ENCODE measurements at places on chromosomes 5 and 9.

GRCh38 chr9:130292106-130292505, 26.5 kb downstream of the HMCN2 start:
- H3K4me1 ChIP-seq: peaks cover 2% of the 10 kb centered on the region
- DNase-seq: no peak
- no peak overlapping the region for H3K4me3 ChIP-seq
- H3K27ac ChIP-seq: no peak overlapping the region
- H3K27me3 ChIP-seq: no peaks in the 10 kb centered on the region

GRCh38 chr5:9596171-9596780, 33.9 kb downstream of the TAS2R1 start:
- H3K36me3 ChIP-seq: no peaks in the 10 kb centered on the region
- DNase-seq: no peak
- H3K27me3 ChIP-seq: no peaks in the 10 kb centered on the region
- no peak overlapping the region for H3K4me3 ChIP-seq
- no peaks in the 10 kb centered on the region for H3K4me1 ChIP-seq
- H3K27ac ChIP-seq: no peak overlapping the region

GRCh38 chr9:138112791-138113600, 235.4 kb downstream of the CACNA1B start:
- no peaks in the 10 kb centered on the region for H3K36me3 ChIP-seq
- H3K4me3 ChIP-seq: no peak overlapping the region
- no peak overlapping the region for H3K27ac ChIP-seq
- DNase-seq: no peak
- peaks cover 8% of the 10 kb centered on the region for H3K27me3 ChIP-seq
- no peaks in the 10 kb centered on the region for H3K4me1 ChIP-seq

DNA sequence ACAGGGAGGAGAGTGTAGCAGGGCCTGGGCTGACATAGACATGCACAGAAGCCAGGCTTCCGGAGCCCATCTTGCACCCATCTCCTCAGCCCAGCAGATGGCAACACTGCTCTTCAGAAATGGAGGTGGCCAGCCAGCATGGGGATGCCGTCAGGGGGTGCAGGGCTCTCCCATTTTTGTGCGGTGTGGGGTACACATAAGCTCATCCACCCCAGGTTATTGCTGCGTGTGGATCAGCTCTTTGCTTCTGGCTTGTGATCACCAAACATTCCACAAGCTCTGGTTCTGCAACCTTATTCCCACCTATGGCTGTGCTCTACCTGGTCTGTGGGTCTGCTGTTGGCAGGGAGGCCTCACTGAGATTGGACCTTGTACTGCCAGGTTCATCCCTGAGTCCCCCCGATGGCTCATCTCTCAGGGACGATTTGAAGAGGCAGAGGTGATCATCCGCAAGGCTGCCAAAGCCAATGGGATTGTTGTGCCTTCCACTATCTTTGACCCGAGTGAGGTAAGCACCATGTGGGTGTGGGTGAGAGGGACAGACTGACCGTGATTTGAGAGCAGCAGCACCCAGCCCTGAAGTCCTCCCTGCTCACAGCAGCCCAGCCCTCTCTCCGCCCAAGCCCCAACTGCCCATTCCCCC, 17.3 kb downstream of the SLC22A5 start:
- peaks cover 14% of the 10 kb centered on the region for H3K36me3 ChIP-seq
- DNase-seq: peak; percentile 83
- H3K27ac ChIP-seq: peak overlapping the region; percentile 82
- no peaks in the 10 kb centered on the region for H3K27me3 ChIP-seq

GRCh38 chr5:160352308-160352707, 18.1 kb downstream of the C1QTNF2 start:
- H3K27ac ChIP-seq: no peak overlapping the region
- H3K4me1 ChIP-seq: no peaks in the 10 kb centered on the region
- H3K36me3 ChIP-seq: peaks cover 11% of the 10 kb centered on the region
- DNase-seq: no peak
- no peaks in the 10 kb centered on the region for H3K27me3 ChIP-seq
- H3K4me3 ChIP-seq: no peak overlapping the region

DNA sequence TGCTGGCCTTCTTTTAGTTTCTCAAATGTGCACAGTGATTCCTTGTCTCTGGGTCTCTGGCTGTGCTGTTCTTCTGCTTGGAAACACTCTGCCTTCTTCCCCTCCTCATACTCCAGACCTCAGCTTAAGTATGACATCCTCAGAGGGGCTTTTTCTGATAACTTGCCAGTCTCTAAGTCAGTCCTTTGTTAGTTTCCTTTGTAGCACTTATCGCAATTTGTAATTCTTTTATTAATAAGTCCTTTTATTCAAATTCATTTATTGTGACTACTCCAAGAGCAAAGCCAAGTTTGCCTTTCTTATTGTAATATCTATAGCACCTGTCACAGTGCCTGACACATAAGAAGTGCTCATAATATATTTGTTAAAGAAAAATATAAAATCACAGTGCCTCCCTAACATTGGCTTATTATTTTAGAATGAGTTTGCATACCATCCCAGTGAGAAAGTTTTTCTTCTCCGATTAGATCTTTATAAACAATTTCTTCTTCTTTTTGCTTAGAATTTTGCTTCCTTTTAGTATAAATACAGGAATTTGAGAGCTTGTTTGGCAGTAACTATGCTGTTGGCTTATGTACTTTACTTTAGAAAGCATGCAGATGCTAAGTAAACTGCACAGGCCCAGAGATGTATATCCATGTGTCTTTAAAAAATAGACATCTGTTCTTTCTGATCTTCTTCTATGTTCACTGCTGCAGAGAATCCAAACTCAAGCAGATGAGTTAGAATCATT, 198.0 kb downstream of the GAS1 start:
- H3K4me1 ChIP-seq: no peaks in the 10 kb centered on the region
- H3K27ac ChIP-seq: no peak overlapping the region
- no peak for DNase-seq
- H3K27me3 ChIP-seq: no peaks in the 10 kb centered on the region
- no peak overlapping the region for H3K4me3 ChIP-seq
- no peaks in the 10 kb centered on the region for H3K36me3 ChIP-seq

DNA sequence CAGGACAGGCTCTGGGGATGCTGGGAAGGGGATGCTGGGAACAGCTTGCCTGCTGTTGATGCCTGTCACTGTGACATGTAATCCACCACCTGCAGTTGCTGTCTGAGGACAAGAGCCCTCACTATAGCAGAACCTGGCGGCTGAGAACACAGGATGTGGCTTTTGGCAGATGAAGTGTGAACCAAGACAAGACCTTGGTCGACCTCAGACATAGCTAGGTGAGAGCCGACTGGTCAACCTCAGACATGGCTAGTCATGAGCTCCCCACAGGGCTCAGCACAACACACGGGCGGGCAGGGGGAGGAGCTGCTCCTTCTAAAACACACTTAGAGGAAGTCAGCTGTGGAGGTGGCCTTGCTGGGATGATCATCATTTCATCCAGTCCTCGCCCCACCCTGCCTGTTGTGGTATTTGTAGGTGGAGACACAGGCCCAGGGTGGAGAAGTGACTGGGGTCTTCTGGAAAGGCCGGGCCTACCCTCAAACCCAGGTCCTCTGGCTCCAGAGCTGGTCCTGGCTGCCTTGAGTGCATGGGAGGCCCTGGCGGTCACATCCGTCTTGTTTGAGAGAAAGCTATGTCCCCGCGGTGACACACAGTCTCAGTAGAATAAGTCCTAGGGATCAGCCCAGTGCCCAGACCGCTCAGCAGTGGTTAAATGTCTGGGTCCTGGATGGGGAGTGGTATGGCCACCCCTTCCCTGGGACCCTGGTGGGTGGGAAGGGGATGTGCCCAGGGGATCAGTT, 6.1 kb downstream of the SUSD3 start:
- no peak overlapping the region for H3K27ac ChIP-seq
- no peak overlapping the region for H3K4me3 ChIP-seq
- DNase-seq: no peak
- H3K27me3 ChIP-seq: no peaks in the 10 kb centered on the region
- H3K36me3 ChIP-seq: no peaks in the 10 kb centered on the region

- H3K27ac ChIP-seq: no peak overlapping the region
- no peaks in the 10 kb centered on the region for H3K4me1 ChIP-seq
- no peak for DNase-seq
- peaks cover 18% of the 10 kb centered on the region for H3K27me3 ChIP-seq
- H3K4me3 ChIP-seq: no peak overlapping the region
Measured at GRCh38 chr5:173317852-173318251, 10.4 kb downstream of the STC2 start.

DNA sequence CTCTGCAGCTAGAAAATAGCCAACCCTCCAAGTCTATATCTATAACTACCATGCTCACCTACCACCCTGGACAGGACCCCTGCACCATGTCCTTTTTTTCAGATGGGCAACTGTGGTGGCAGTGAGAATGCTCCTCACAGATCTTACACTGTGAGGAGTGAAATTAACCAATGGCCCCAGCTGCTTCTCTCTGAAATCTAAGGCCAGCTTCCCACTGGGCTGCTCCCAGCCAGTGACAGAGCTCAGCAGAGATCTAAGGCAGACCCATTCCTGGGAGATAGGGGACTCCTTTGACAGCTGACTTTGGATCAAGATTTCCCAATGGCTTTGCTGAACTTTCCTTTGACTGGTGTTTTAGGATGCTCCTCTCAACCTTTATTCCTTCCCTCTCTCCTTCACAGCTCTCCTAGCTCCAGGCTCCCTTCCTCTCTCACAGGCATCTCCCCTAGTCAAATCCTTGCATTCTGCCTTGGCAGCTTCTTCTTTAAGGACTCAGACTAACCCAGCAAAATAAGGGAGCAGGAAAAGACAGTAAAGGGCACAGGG, 1.6 kb upstream of the ARAP3 start:
- peaks cover 31% of the 10 kb centered on the region for H3K4me1 ChIP-seq
- H3K27ac ChIP-seq: no peak overlapping the region
- no peak overlapping the region for H3K4me3 ChIP-seq
- H3K27me3 ChIP-seq: no peaks in the 10 kb centered on the region
- no peak for DNase-seq

GRCh38 chr9:93613174-93613573, 36.8 kb downstream of the PHF2 start:
- DNase-seq: no peak
- no peak overlapping the region for H3K4me3 ChIP-seq
- no peaks in the 10 kb centered on the region for H3K27me3 ChIP-seq
- H3K27ac ChIP-seq: no peak overlapping the region

GRCh38 chr9:114200721-114201300, 45.5 kb downstream of the COL27A1 start:
- no peak overlapping the region for H3K27ac ChIP-seq
- H3K27me3 ChIP-seq: no peaks in the 10 kb centered on the region
- DNase-seq: no peak
- H3K4me1 ChIP-seq: peaks cover 16% of the 10 kb centered on the region

DNA sequence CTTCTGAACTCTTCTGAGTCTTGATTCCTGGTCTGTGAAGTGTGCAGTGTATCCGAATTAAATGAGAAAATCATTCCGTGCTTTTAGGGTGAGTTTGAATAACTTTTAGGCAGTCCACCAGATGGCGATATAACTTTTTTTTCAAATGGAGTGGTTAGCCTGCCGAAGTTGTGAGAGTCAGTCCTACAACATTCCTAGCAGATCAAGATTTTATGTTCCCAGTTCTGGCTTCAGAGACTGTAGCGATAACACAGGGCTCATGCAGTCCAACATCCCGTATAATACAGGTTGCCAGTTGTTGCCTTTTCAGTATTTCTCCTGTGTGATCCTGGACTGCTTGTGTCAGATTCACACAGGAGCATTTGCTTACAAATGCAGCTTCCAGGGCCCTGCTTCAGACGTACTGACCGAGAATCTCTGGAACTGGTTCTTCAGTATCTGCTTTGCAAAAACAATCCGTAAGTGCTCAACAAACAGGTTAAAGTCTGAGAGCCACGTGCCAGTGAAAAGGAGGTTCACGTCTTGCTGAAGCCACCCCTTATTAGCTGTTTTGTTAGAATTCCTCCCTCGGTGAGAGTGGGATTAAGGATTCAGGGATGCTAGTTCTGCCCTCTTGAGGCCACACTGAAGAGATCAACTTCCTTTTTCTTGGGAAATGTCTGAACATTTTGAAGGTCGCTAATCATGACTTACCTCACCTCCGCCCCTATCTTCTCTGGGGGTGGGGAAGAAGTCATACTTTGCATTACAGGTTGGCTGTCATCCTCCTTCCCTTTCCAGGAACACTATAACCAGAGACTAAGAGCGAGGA, 22.8 kb downstream of the SMIM3 start:
- H3K36me3 ChIP-seq: peaks cover 6% of the 10 kb centered on the region
- peak overlapping the region; percentile 43 for H3K27ac ChIP-seq
- H3K4me3 ChIP-seq: peak overlapping the region; percentile 49
- DNase-seq: no peak
- no peaks in the 10 kb centered on the region for H3K27me3 ChIP-seq

DNA sequence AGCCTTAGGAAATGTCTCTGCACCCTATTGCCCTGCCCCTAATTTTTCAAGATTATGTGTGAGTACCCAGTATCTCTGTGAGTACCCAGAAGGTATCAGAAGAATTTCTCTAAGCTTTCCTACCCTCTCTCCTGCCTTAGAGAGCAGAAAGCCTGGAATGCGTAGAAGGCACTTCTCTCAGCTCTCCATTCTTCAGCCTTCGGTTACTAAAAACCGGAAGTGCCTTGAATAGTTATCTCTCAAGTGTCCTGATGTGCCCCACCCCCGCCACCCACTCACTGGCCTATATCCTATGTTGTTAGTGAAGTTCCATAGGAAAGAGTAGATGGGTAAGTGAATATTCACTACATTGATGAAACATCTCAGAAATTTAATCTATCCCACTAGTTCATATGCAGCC, 210.7 kb upstream of the CDH10 start:
- no peaks in the 10 kb centered on the region for H3K27me3 ChIP-seq
- no peaks in the 10 kb centered on the region for H3K4me1 ChIP-seq
- no peak for DNase-seq

GRCh38 chr9:107437716-107438115, 51.9 kb downstream of the KLF4 start:
- H3K4me3 ChIP-seq: no peak overlapping the region
- no peaks in the 10 kb centered on the region for H3K4me1 ChIP-seq
- no peak for DNase-seq
- H3K36me3 ChIP-seq: no peaks in the 10 kb centered on the region

GRCh38 chr5:117414926-117415325, 840.3 kb upstream of the SEMA6A start:
- no peaks in the 10 kb centered on the region for H3K36me3 ChIP-seq
- no peak overlapping the region for H3K4me3 ChIP-seq
- no peaks in the 10 kb centered on the region for H3K27me3 ChIP-seq
- DNase-seq: no peak
- H3K4me1 ChIP-seq: no peaks in the 10 kb centered on the region

DNA sequence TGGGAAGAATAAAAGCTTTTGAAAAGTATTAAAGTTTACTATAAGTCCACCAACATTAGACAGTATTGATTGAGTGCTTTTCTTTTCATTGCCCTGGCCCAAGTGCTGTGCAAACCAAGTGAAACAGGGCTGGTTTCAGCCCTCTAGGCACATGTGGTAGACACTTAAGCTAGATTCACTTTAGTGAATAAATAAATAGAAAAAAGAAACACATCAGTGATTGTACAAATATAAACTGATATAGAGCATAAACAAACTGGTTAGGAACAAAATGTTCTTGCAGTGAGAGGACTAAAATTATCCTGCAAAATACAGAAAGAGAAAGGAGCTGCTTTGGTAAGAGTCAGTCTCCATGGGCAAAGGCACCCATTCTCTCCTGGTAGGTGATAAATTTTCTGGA, 29.7 kb downstream of the ACTBL2 start:
- H3K4me1 ChIP-seq: no peaks in the 10 kb centered on the region
- H3K27ac ChIP-seq: peak overlapping the region; percentile 66
- H3K4me3 ChIP-seq: no peak overlapping the region
- DNase-seq: no peak
